ENCODE measurements at places on chromosomes 7 and 10.

- DNase-seq: peak; percentile 27
Observed at GRCh38 chr10:124153023-124153826, 59.8 kb upstream of the CHST15 start.

DNA sequence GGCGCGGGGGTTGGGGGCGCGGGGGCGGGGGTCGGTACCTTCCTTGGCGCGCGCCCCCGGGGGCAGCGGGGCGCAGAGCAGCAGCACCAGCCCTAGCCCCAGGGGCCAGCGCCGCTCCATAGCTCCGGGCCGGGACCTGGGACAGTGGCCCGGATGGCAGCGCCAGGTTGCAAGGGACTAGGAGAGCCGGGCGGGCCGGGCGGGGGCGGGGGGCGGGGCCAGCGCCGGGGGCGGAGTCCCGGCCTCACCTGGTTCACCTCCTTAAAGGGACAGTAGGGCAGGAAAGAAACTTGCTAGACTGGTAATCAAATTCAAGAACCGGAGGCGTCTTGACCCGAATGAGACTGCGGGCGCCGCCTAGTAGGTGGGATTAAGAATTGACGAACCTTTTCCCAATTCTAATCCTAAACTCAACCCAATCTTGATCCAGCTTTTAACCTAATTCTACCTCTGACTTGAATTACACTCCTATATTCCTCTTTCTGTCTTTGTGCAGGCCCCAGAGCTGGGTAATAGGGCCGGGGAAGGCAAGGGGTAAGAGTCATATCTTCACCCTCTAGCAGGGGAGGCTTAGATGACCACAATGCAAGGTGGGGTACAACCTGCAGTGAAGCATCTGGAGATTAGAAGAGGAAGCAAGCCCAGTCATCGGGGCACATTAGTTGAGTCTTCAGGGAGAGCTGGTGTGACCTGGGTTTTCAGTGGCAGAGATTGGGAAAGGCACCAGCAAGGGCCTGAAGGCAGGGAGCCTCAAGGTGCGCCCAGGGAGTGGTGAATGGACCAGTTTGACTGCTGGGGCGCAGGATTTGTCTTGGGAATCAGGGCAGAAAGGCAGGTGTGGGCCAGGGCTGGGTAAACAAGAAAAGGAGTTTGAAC lies at the start of gene EPHA1:
Gene EPHA1, minus strand, starts transcription at position 171 of the 876 bp plus-strand sequence. Its CDS starts 51 bp downstream, at position 120.
- DNase-seq: peak; percentile 70

- no peak for DNase-seq
Observed at GRCh38 chr10:94025806-94026205, 32.1 kb downstream of the PLCE1 start.

DNA sequence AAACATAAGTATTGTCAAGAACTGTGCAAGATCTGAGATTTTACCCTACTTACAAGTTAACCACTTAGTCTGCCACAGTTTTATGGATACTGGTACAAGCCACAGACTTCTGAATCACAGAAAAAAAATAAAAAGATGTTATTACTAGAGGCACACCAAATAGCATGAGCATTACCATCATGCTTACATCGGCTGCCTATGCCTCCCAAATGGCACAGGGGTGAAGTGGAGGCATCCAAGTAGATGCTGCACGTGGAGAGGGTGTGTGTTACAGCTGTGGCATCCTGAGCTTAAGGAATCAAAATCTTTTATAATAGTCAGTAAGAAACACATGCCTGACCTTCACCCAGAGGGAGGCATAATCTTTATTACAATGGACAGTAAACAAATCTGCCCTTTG lies 207.8 kb downstream of the TFEC start:
- DNase-seq: no peak

- peak; percentile 18 for DNase-seq
Observed at GRCh38 chr10:14555807-14556206, 218.9 kb downstream of the FAM107B start.

DNA sequence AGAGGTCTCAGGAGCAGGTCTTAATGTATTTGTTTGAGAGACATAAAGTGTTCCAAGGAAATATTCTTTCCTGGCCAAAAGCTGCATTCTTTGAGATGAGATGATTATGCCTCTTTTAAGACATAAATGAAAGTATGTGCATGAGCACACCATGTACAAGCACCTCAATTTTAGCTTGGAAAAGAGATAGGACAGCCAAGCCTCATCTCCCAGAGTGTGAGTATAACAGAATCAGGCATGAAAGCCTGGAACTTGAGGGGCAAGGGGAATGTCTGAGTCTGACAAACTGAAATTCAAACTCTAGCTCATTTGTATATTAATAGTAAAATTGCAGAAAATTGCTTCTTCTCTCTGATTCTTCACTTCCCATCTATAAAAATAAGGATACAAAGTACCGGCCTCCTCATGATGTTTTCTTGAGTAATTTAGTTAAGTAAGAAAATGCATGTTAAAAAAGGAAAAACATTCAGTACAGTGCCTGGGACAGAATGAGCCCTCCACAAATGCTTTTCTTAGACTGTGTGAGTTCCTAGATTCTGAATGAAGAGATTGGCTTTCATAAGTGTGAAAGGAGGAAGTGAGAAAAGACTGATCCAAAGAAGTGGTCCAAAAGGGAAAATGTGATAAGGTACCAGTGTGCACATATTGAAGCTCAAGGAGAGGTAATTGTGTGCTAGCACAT lies 1260.9 kb upstream of the SORCS1 start:
- no peak for DNase-seq

- peak; percentile 10 for DNase-seq
Observed at GRCh38 chr10:79383974-79384606, 36.8 kb downstream of the PPIF start.

- DNase-seq: no peak
Observed at GRCh38 chr10:29443745-29444523, 155.1 kb downstream of the LYZL1 start.

- DNase-seq: no peak
Observed at GRCh38 chr7:37915438-37915837, 1.2 kb downstream of the SFRP4 start.

- DNase-seq: no peak
Observed at GRCh38 chr10:110505130-110505770, 7.5 kb downstream of the DUSP5 start.
